ENCODE measurements at places on chromosomes 5 and 9.

- DNase-seq: peak; percentile 51
Measured at GRCh38 chr9:129458155-129458661, 162.7 kb downstream of the C9orf50 start.

DNA sequence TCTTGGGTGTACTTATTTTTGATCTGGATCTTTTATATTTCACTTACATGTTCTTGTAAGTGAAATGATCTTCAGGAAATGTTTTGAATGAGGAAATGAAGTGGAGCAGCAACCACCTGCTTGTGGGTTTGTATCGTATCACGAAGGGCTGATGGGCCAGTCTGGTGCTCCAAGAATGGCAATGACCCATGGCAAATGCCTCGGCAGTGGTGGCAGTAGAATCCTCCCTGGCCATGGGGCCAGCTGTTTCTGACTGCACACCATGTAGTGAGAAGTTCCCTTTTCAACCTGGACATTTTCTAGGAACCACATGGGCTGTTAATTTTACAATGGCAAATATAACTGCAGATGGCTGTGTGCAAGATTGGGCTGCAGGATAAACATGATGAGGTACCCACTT is 29.9 kb downstream of the MAT2B start:
- peak; percentile 20 for DNase-seq

GRCh38 chr9:135045264-135045927 is 42.1 kb upstream of the OLFM1 start:
- no peak for DNase-seq

GRCh38 chr5:156259618-156260017 is 67.3 kb upstream of the SGCD start:
- DNase-seq: no peak

GRCh38 chr9:131566158-131566557 is 20.8 kb downstream of the PRRT1B start:
- no peak for DNase-seq

- DNase-seq: no peak
Measured at GRCh38 chr5:140111011-140111858, 2.7 kb upstream of the PURA start.
